ENCODE measurements at places on chromosomes 7 and 10. TPM values are rescaled to one million over a fixed set of nuclear protein-coding genes. Genes with fewer than 3 reads are reported as not detected.

DNA sequence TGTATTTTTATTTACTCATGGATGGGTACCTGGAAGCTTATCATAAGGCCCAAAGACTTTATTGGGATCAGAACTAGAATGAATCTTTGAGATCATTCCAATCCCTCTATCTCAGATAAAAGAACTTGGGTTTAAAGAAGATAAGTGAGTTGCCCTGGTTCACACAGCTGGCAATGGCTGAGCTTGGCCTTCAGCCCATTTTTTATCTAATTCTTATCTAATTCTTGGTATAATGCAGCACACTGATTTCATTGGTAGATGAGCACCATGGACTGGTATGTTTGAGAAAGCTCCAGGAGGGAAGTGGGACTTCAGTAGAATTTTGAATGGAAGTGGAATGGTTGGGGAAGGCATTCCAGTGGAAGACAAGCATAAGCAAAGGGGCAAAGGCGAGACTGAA is 558.9 kb downstream of the REEP3 start:
- no peak for DNase-seq

GRCh38 chr7:115728518-115728917 is 302.0 kb downstream of the TFEC start:
- no peak for DNase-seq

GRCh38 chr10:125982260-125982948 is 86.0 kb downstream of the FANK1 start:
- peak; percentile 84 for DNase-seq

DNA sequence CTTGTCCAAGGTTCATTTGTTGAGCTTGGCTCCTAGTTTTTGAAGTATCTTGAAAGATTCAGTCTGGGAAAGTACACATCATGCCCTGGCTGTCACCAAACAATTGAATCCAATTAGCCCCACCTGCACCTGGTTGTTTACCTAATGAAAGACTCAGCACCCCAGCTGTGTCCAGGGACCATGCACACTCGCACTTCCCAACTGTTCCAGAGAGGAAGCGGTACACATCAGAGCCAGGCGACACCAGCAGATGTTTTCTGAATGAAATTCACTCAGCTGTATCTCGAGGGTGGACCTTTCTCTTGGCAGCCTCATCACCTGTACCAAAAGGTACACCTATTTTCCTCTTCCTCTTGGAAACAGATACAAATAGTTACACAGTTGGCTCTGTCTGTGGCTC is 216.4 kb upstream of the LRGUK start:
- no peak for DNase-seq

GRCh38 chr10:72697716-72698115 is 5.8 kb downstream of the MCU start:
- no peak for DNase-seq

Gene IDE
- total RNA-seq, result 23.4 TPM

Gene CRPPA
- total RNA-seq, result 0.75 TPM

Gene PDE6C
- not detected for total RNA-seq

Data from PC-3 (cell line).